ENCODE measurements at places on chromosomes 2 and 18.

DNA sequence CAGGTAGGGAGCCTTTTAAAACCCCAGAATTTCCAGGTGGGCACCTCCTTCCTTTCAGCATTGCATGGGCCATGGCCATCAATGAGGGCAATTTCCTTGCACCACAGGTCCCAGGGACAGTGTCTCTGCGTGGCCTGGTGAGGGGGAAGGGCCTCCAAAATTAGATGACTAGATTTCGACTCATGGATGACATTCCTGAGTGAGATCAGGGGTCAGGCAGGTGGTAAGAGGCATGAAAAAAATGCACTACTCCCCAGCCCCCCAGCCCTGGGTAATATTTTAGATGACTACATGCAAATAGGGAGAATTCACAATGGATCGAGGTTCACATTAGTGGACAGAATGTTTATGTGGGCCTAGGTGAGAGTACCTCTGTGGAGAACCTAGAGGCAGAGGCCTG lies 19.0 kb upstream of the IGFBP5 start:
- DNase-seq: no peak
- H3K4me3 ChIP-seq: no peak overlapping the region
- no peak overlapping the region for H3K27ac ChIP-seq
- no peaks in the 10 kb centered on the region for H3K27me3 ChIP-seq
- H3K4me1 ChIP-seq: no peaks in the 10 kb centered on the region
- H3K36me3 ChIP-seq: no peaks in the 10 kb centered on the region

DNA sequence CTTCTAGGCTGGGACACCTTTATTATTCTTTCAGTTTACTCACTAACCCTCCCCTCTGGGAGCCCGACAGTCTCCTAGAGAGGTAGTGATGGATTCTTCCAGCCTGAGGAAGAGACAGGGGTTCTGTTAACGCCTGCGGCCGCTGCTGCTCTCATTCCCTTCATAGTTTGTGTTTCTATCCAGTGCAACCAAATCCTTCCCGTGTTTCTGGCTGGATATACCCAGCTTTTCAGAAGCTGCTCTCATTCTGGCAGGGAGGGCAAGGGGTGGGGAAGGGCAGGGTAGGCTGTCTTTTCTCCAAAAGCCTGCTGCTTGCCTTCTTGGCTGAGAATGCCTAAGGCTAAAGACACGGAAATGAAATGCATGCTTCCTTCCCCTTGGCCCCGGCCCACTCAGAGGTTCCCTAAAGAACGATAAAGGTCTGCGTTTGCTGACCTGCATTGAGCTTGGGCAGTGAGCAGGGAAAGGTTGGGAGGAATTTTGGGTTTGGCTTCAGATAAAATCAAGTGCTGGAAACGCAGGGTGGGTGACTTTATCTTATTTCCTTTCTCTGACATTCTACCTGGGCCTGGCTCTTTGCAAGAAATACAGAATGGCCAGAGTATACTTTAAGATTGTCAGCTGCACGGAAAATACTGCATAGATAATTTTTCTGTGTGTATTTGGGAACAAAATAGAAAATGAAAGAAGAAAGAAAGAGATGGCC lies 390.9 kb downstream of the NBAS start:
- H3K4me3 ChIP-seq: no peak overlapping the region
- H3K4me1 ChIP-seq: no peaks in the 10 kb centered on the region
- no peaks in the 10 kb centered on the region for H3K36me3 ChIP-seq
- H3K27ac ChIP-seq: no peak overlapping the region

- no peaks in the 10 kb centered on the region for H3K4me1 ChIP-seq
- H3K4me3 ChIP-seq: peak overlapping the region; percentile 78
- H3K27ac ChIP-seq: no peak overlapping the region
- no peak for DNase-seq
These were observed 231.4 kb downstream of the HAUS1 start for GRCh38 chr18:46335534-46336101.

- no peaks in the 10 kb centered on the region for H3K36me3 ChIP-seq
- H3K4me1 ChIP-seq: no peaks in the 10 kb centered on the region
- H3K27me3 ChIP-seq: no peaks in the 10 kb centered on the region
- H3K27ac ChIP-seq: no peak overlapping the region
- no peak for DNase-seq
These were observed 86.7 kb downstream of the VIT start for GRCh38 chr2:36783246-36783645.

GRCh38 chr2:180366481-180366880 lies 359.4 kb upstream of the CWC22 start:
- H3K4me1 ChIP-seq: no peaks in the 10 kb centered on the region
- DNase-seq: no peak
- H3K4me3 ChIP-seq: no peak overlapping the region

- H3K27ac ChIP-seq: no peak within 1 kb of the TSS
- no peaks in the 10 kb centered on the region for H3K36me3 ChIP-seq
- peaks cover 34% of the 10 kb centered on the region for H3K4me1 ChIP-seq
- no peak within 1 kb of the TSS for H3K4me3 ChIP-seq
These were observed at the start of gene TBR1 for GRCh38 chr2:161415987-161416707. TSS of gene TBR1 (plus strand) at chr2:161416297. CDS start at chr2:161416411, 114 bp downstream.

- H3K27ac ChIP-seq: peak overlapping the region; percentile 20
- no peaks in the 10 kb centered on the region for H3K27me3 ChIP-seq
- no peaks in the 10 kb centered on the region for H3K4me1 ChIP-seq
- DNase-seq: peak; percentile 44
- H3K4me3 ChIP-seq: no peak overlapping the region
- H3K36me3 ChIP-seq: no peaks in the 10 kb centered on the region
These were observed 15.2 kb downstream of the INPP5D start for GRCh38 chr2:233075141-233075965.

GRCh38 chr2:176169181-176169580 lies 12.1 kb downstream of the HOXD3 start:
- H3K27ac ChIP-seq: no peak overlapping the region
- no peak overlapping the region for H3K4me3 ChIP-seq
- H3K4me1 ChIP-seq: no peaks in the 10 kb centered on the region
- H3K36me3 ChIP-seq: no peaks in the 10 kb centered on the region

DNA sequence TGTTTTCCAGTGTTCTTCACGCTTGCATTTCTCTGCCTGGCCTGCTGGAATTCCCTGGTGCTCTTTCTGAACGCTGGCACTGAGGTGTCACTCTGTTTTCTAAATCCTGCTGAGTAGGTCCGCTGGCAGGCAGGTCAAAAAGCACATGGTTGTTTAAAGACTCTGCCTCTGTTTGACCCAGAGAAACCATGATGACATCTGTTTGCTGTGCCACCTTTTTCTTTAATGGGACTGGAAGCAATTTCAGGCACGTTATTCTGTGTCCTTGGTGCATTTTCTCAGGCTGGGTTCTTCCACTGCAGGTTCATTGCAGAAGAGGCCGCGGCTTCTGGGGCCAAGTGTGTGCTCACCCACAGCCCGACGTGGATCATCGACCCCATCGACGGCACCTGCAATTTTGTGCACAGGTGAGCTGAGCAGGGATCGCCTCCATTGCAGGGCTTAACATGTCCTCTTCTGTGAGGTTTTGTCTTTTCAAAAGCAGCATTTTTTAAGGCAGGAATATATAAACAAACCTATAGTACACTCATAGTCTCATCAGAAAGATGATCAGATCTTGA lies 28.4 kb downstream of the IMPA2 start:
- H3K36me3 ChIP-seq: peaks cover 3% of the 10 kb centered on the region
- H3K27ac ChIP-seq: peak overlapping the region; percentile 72
- H3K4me1 ChIP-seq: no peaks in the 10 kb centered on the region
- H3K27me3 ChIP-seq: no peaks in the 10 kb centered on the region
- H3K4me3 ChIP-seq: no peak overlapping the region

- H3K36me3 ChIP-seq: no peaks in the 10 kb centered on the region
- H3K4me1 ChIP-seq: no peaks in the 10 kb centered on the region
- no peak for DNase-seq
- no peaks in the 10 kb centered on the region for H3K27me3 ChIP-seq
- no peak overlapping the region for H3K4me3 ChIP-seq
These were observed 47.2 kb downstream of the HIBCH start for GRCh38 chr2:190272457-190272842.

DNA sequence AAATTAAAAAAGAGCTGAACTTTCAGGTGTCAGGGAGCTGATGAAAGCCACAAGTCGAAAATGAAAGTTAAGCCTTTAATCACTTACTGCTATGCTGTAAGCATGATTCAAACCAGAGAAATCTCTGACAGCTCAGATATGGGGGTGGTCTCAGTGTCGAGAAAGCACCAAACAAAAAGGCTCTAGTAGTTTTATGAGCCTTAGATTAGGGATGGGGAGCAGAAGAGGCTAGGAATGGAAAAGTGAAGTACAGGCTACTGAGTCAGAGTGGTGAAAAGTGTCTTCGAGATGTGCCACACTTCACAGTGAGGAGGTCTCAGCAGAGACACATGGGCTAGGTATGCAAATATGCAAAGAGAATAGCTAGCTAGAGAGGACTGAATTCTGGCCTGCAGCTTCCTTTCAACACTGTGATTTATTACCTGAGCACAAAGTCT lies 482.2 kb downstream of the SPAG16 start:
- no peak overlapping the region for H3K4me3 ChIP-seq
- H3K36me3 ChIP-seq: no peaks in the 10 kb centered on the region
- no peak overlapping the region for H3K27ac ChIP-seq
- DNase-seq: no peak
- H3K4me1 ChIP-seq: no peaks in the 10 kb centered on the region

GRCh38 chr2:191604154-191604553 lies 73.8 kb upstream of the NABP1 start:
- H3K4me3 ChIP-seq: no peak overlapping the region
- H3K4me1 ChIP-seq: no peaks in the 10 kb centered on the region
- no peaks in the 10 kb centered on the region for H3K36me3 ChIP-seq
- DNase-seq: no peak

DNA sequence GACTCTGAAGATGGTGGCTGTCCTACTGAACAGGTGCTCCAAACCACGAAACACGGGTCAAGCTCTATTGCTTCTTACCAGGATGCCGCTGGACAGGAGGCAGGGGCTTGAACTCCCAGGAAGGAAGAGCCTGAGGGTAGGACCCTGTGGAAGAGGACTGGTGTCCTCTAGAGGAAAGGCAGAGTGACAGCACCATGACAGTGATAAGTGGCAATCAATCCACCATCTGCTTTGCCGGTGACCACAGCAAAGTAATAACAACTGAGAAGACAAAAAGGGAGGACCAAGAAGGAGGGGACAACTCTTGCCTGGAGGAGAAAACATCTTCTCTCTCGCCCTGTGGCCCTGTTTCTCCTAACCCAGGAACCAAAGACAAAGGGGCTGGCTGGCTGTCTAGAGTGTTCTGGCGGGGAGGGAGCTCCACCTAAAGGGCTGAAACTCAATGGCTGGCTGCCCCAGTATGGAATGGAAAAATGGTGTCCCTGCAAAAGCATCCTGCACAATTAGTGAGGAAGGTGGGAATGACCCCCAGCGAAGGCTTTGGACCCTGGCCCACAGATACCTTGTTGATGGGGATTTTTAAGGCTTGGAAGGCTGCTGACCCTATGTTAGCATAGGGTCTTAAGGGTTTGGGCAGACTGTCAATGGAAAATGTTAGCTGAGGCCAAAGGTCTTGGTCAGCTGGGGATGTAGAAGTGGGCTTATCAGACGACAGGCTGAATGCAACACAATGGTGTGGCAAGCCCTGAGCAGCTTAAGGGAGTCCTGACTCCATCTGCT lies 35.4 kb downstream of the PROC start:
- no peaks in the 10 kb centered on the region for H3K27me3 ChIP-seq
- H3K4me1 ChIP-seq: peaks cover 31% of the 10 kb centered on the region
- no peak for DNase-seq
- H3K27ac ChIP-seq: no peak overlapping the region

DNA sequence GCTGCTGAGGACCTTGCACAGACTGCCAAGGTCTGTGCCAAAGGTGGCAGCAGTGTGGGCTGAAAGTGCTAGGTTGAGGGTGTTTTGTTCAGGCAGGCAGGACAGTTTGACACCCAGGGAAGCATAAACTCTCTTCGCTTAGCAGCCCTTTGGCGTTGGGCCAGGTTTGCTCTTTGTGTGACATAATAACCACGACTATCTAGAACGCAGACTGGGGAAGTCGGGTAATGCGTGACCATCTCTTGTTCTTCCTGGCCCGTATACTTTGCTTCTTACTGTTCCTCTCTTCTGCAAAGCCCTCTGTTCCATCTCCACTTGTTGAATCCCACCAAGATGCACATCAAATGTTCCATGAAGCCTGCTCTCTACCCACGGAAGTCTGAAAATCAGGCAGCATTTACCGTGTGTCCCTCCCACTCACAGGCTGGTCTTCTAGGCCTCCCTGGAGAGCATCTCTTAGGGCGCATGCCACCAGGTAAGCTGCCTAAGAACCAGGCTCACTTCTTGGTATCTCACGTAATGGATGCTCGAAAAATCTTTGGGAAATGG lies 96.7 kb upstream of the LMAN1 start:
- H3K27me3 ChIP-seq: no peaks in the 10 kb centered on the region
- peaks cover 28% of the 10 kb centered on the region for H3K4me1 ChIP-seq
- no peak for DNase-seq

- no peaks in the 10 kb centered on the region for H3K36me3 ChIP-seq
- no peaks in the 10 kb centered on the region for H3K4me1 ChIP-seq
- H3K27ac ChIP-seq: no peak overlapping the region
- no peaks in the 10 kb centered on the region for H3K27me3 ChIP-seq
These were observed 10.0 kb downstream of the RAPGEF4 start for GRCh38 chr2:172745636-172746035.

GRCh38 chr2:29209551-29209950 lies 94.3 kb downstream of the CLIP4 start:
- no peaks in the 10 kb centered on the region for H3K27me3 ChIP-seq
- no peak for DNase-seq
- no peak overlapping the region for H3K4me3 ChIP-seq
- no peak overlapping the region for H3K27ac ChIP-seq
- no peaks in the 10 kb centered on the region for H3K4me1 ChIP-seq

DNA sequence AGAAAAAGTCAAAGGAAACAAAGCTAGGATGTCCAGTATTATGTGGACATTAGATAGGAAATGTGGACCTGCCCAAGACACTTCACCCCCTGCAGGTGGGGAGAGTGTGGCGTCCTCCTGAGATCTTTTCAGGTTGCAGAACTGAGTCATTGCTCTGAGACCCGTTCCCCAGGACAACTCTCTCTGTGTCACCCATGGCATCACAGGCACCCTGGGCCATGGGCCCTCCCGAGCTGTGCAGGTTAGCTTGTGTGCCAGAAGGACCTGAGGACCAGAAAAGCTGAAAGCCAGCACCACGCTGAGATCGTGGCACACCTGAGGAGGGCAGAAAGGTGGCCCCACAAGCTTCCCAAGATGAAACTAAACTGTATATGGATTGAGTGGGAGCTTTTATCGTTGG lies 229.5 kb downstream of the AGAP1 start:
- no peaks in the 10 kb centered on the region for H3K27me3 ChIP-seq
- H3K4me1 ChIP-seq: peaks cover 25% of the 10 kb centered on the region
- DNase-seq: no peak
- no peak overlapping the region for H3K4me3 ChIP-seq
- no peak overlapping the region for H3K27ac ChIP-seq

Measured in right lobe of liver (tissue), 6 donors.